ENCODE measurements at places on chromosomes 3 and 15.

DNA sequence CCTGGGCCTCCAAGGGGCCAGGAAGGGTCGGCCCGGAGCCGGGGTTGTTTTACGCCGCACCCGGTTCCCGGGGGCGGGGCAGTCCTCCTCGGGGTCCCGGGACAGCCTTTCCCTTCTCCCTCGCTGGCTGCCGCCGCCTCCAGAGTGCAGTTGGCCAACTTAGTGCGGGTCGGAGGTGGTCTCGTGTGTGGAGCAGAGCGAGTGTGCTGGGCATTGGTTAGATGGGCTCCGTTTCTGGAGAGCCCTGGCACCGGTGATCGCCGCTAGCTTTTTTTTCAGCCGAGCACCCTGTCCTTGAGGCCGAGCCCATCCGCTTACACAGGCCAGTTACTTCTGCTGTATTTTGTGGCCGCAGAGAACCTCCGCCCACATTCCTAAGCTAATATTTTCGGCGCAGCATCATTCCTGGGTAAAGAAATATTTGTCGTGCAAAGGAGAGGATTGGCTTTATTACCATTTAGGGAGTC is 585 bp downstream of the KIF23 start:
- DNase-seq: no peak

GRCh38 chr3:142925140-142925539 is 36.3 kb upstream of the PCOLCE2 start:
- no peak for DNase-seq

GRCh38 chr15:101167411-101167752 is 84.5 kb downstream of the CHSY1 start:
- DNase-seq: no peak

DNA sequence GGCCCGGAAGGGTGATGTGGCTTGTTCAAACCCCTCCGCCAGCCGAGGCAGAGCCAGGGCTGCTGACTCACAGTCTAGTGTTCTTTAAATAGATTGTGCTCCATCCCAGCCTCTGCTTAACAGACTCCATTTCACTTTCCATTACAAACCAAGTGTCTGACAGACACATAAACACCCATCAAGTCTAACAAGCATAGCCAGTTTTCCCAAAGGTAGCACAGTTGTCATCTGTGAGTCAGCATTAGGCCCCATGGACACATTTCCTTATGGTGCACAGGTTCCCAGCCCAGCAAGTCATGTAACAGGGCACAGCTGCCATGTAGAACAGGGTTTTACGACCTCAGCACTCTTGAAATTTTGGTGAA is 109.9 kb upstream of the RAP2B start:
- DNase-seq: no peak

DNA sequence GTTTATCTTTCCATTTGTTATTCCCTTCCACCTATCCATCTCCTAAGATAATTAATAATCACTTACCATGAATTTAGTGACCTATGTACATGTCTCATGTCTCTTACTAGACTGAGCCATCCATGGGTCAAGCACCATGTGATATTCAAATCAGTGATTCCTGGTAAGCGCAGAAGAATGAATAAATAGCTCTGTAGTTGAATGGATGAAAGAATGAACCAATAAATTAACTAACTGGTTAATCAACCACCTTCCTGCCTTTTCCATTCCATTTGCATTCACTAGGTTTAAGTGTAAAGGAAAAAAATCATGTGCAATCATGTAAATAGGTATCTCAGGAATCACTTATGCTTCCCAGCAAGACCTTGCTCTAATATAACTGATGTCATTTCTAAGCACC is 779.5 kb downstream of the NTRK3 start:
- no peak for DNase-seq

GRCh38 chr3:62670351-62670750 is 204.9 kb downstream of the CADPS start:
- DNase-seq: no peak

DNA sequence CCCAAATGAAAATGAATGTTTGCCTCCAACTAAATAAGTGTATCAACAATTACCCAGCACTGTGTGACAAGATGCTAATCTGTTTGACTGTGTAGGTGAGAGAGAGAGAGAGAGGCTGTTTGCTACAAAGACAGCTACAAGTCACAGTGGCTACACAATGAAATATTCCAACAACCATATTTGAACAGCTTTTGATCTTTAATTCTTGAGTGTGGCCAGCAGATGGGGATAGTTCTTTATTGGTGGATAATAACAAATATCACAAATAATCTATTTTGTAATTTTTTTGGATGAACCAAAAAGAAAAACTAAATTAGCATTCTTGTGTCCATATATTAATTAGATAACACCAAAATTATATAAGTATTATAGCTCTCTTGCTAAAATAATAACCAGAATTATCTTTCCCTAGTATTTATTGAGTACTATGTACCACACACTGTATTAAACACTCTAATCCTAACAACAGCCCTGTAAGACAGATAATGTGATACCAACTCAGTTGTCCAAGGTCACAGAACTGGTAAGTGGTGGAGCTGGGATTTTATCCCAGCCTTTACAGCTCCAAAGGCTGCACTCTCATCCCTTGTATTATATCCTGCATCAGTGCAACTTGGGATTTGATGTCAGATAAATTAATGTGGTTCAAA is 61.9 kb upstream of the C3orf80 start:
- no peak for DNase-seq

DNA sequence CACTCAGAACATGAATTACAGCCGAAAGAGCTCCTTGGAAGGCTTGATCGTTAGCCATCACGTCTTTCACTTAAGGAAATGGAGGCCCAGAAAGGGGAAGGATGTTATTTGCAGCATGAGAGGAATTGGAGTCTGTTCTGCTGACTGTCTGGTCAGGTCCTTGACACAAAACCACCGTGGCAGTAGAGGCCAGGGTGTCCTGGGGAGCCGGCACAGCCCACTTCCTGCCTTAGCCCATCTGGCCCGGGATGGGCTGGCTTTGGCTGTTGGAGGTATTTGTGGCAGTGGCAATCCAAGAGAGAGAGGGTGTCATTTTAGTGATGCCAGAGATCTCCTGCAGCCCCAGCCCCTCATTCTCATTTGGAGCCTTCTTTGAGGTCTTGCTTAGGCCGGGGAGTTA is 37.4 kb downstream of the ST6GAL1 start:
- no peak for DNase-seq

DNA sequence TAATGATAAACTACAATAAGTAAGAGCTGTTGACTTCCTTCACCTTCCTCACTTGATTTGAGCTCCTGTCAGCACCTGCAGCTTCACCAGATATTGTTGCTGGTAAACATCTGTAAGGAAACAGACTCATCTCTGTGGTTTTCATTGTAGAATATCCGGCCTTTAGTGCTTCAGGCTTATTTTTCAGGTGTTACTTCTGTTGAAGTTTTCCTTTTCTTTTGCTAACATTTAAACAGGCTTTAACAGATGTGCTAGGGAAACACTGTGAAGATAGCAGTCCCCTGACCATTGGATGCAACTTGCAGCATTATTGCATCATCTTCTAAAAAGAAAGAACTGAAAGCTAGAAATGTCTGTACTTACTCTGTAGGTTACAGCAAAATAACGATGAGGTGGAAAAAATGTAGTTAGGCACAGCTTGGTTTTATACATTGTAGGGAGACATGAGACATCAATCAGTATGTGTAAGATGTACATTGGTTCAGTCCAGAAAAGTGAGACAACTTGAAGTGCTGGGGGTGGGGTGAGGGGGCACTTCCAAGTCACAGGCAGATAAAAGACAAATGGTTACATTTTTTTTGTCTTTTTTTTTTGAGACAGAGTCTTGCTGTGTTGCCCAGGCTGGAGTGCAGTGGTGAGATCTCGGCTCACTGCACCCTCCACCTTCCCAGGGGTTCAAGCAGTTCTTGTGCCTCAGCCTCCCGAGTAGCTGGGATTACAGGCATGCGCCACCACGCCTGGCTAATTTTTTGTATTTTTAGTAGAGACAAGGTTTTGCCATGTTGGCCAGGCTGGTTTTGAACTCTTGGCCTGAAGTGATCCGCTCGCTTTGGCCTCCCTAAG is 10.2 kb downstream of the EDEM1 start:
- no peak for DNase-seq

DNA sequence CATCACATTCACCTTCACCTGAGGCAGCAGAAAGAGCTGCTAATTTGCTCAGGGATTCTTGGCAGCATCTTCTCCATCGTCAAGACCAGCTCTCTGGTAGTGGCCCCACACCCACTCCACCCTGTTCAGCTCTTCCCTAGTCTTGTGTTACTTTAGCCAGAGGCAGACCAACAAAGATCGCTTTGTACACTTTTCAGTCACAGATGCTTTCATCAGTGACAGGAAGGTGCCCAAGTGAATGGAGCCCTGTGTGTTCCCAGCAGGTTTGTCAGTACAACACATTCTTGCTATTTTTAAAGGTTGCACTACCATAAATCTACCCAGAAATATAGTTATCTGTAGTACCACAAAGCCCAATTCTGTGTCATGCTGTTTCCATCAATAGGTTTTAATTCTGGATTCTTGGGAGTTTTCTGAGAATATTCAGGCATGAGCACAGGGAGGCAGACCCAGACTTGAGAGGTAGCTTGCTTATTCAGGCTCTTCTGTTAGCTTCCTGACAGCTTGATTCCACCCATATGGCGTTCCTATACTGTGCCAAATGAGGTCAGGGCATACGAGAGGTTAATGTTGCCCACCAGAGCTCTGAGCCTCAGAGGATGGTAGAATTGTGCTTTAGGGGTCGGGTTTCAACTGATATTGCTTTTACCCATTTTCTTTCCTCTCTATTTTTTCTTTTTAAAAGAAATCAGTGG is 109.8 kb upstream of the MANF start:
- DNase-seq: no peak
